ENCODE measurements at places on chromosomes 5 and 9.

- no peak overlapping the region for H3K4me3 ChIP-seq
- no peaks in the 10 kb centered on the region for H3K27me3 ChIP-seq
- peaks cover 4% of the 10 kb centered on the region for H3K36me3 ChIP-seq
- peaks cover 7% of the 10 kb centered on the region for H3K4me1 ChIP-seq
- H3K27ac ChIP-seq = no peak overlapping the region
- DNase-seq = no peak
Observed at GRCh38 chr9:121278477-121279261, 10.7 kb downstream of the GSN start.

GRCh38 chr9:118538959-118539358 is 830.3 kb downstream of the BRINP1 start:
- DNase-seq = no peak
- H3K4me3 ChIP-seq = no peak overlapping the region
- H3K36me3 ChIP-seq = no peaks in the 10 kb centered on the region

DNA sequence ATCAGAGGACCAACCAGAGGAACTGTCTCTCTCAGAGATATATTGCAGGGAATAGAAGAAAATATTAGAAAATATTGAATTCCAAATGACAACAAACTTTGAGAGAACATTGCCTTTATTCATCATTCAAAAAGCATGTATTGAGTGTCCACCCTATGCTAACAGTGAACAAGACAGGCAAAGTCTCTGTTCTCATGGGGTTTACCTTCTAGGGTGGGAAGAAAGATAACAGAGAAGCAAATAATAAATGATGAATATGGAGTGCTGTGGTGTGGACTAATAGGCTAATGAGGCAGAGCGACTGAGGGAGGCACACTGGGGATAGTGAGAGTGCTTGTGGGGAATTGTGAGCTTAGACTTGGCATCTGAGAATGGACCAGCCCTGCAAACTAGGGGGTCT is 43.4 kb upstream of the SHB start:
- no peaks in the 10 kb centered on the region for H3K36me3 ChIP-seq
- H3K27me3 ChIP-seq = peaks cover 23% of the 10 kb centered on the region
- no peak overlapping the region for H3K27ac ChIP-seq
- no peak for DNase-seq
- no peaks in the 10 kb centered on the region for H3K4me1 ChIP-seq

GRCh38 chr5:105508519-105508918 is 1945.9 kb upstream of the NUDT12 start:
- H3K4me3 ChIP-seq = no peak overlapping the region
- no peak for DNase-seq
- no peaks in the 10 kb centered on the region for H3K36me3 ChIP-seq
- no peaks in the 10 kb centered on the region for H3K4me1 ChIP-seq
- H3K27me3 ChIP-seq = no peaks in the 10 kb centered on the region
